ENCODE measurements at places on chromosomes 7 and 10.

- no peak for DNase-seq
- no peak overlapping the region for H3K27ac ChIP-seq
- H3K4me1 ChIP-seq: no peaks in the 10 kb centered on the region
- H3K27me3 ChIP-seq: no peaks in the 10 kb centered on the region
- no peak overlapping the region for H3K4me3 ChIP-seq
Observed at GRCh38 chr10:62512732-62513475, 138.7 kb downstream of the ZNF365 start.

DNA sequence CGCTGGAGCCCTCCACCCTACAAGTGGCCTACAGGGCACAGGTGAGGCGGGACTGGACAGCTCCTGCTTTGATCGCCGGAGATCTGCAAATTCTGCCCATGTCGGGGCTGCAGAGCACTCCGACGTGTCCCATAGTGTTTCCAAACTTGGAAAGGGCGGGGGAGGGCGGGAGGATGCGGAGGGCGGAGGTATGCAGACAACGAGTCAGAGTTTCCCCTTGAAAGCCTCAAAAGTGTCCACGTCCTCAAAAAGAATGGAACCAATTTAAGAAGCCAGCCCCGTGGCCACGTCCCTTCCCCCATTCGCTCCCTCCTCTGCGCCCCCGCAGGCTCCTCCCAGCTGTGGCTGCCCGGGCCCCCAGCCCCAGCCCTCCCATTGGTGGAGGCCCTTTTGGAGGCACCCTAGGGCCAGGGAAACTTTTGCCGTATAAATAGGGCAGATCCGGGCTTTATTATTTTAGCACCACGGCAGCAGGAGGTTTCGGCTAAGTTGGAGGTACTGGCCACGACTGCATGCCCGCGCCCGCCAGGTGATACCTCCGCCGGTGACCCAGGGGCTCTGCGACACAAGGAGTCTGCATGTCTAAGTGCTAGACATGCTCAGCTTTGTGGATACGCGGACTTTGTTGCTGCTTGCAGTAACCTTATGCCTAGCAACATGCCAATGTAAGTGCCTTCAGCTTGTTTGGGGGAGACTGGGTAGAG, at the start of gene COL1A2:
Gene COL1A2, plus strand, starts transcription at position 459 of the 704 bp plus-strand sequence. Its CDS starts 137 bp downstream, at position 596.
- H3K27me3 ChIP-seq: no peaks in the 10 kb centered on the region
- no peak within 1 kb of the TSS for H3K4me3 ChIP-seq
- no peaks in the 10 kb centered on the region for H3K36me3 ChIP-seq
- no peaks in the 10 kb centered on the region for H3K4me1 ChIP-seq
- DNase-seq: peak; percentile 53
- H3K27ac ChIP-seq: no peak within 1 kb of the TSS

GRCh38 chr10:76091926-76092325, 660.5 kb downstream of the LRMDA start:
- no peak for DNase-seq
- H3K36me3 ChIP-seq: no peaks in the 10 kb centered on the region
- H3K4me1 ChIP-seq: no peaks in the 10 kb centered on the region
- no peak overlapping the region for H3K4me3 ChIP-seq
- H3K27ac ChIP-seq: no peak overlapping the region

GRCh38 chr7:81499262-81500116, 270.4 kb downstream of the HGF start:
- peaks cover 5% of the 10 kb centered on the region for H3K4me1 ChIP-seq
- no peak for DNase-seq
- no peak overlapping the region for H3K4me3 ChIP-seq
- no peak overlapping the region for H3K27ac ChIP-seq

DNA sequence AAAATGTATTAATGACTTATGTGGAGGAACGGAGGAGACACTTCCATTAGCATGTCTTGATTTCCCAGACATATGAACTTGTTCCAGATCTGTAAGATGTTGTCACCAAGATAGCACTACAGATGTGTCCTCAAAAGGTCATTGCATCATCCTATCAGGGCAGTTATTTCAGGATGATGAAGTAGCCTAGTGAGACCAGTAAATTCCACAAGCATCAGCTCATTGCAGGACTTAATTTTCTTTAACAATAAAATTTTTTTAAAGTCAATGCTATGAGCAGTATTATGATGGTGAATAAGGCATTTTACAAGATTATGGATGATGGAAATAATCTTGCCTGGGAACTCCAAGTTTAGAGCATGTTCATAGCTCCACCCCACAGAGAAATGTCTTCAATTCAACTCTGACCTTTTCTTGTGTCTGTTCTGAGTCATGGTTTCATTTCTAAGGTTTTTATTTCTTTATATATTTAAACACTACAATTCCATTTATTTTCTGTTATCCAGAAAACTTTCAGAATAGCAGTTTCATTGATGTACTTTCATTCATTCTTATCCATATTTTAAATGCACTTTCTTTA, 1203.3 kb upstream of the CELF2 start:
- peaks cover 6% of the 10 kb centered on the region for H3K4me1 ChIP-seq
- no peak overlapping the region for H3K4me3 ChIP-seq
- H3K27me3 ChIP-seq: no peaks in the 10 kb centered on the region
- no peak for DNase-seq
- no peaks in the 10 kb centered on the region for H3K36me3 ChIP-seq

DNA sequence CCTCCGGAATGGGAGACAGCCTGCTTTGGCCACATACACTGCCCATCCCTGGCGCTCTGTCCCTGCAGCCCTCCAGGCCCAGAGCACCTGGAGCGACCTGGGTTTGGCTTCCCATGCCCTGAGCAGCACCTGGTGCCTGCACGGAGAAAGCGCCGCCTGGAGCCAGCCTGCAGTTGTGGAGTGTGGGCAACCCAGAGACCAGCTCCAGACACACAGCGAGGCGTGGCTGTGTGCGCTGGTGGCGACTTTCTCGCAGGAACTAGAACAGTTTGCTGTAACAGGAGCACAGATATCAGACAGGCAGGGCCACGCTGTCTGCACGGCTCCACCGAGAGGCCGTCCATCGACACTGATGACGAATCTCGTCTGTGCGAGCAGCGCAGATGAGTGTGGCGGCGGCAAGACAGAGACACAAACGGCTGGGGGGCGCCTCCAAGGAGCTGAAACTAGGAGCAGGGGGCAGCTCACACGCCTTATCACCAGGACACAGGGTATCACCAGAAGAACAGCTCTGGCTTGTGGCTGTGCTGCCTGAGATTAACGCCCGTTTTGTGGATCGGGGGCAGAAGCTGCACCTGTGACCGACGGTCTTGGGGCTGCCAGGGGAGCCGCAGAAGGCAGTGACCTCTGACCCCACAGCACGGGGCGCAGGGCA, 275.3 kb downstream of the DNAJB6 start:
- no peak overlapping the region for H3K4me3 ChIP-seq
- no peaks in the 10 kb centered on the region for H3K4me1 ChIP-seq
- no peak for DNase-seq
- peaks cover 13% of the 10 kb centered on the region for H3K27me3 ChIP-seq
- no peak overlapping the region for H3K27ac ChIP-seq
- no peaks in the 10 kb centered on the region for H3K36me3 ChIP-seq

- no peaks in the 10 kb centered on the region for H3K27me3 ChIP-seq
- no peak overlapping the region for H3K27ac ChIP-seq
- no peak overlapping the region for H3K4me3 ChIP-seq
- no peaks in the 10 kb centered on the region for H3K36me3 ChIP-seq
Observed at GRCh38 chr10:115857856-115858255, 415.1 kb downstream of the GFRA1 start.

- H3K36me3 ChIP-seq: no peaks in the 10 kb centered on the region
- H3K4me1 ChIP-seq: no peaks in the 10 kb centered on the region
- H3K27ac ChIP-seq: no peak overlapping the region
- DNase-seq: no peak
- no peak overlapping the region for H3K4me3 ChIP-seq
Observed at GRCh38 chr7:69833964-69834363, 235.7 kb downstream of the AUTS2 start.

DNA sequence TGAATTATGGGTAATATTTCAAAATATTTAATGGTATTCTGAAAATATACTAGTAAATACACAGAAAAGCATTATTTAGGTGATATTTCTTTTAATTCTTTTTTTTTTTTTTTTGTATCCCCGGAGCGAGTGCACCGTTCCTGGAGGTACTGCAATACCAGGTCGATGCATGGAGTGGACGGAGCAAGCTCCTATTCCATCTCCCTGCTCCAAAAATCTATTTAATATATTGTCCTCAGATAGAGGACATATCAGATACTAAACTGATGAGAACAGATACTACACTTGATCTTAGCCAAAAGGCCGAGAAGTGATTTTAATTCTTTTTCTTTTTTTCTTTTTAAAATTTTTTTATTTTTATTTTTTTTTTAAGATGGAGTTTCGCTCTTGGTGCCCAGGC, 10.8 kb downstream of the BTRC start:
- H3K27me3 ChIP-seq: no peaks in the 10 kb centered on the region
- no peak overlapping the region for H3K4me3 ChIP-seq
- H3K4me1 ChIP-seq: peaks cover 12% of the 10 kb centered on the region
- H3K36me3 ChIP-seq: peaks cover 9% of the 10 kb centered on the region

DNA sequence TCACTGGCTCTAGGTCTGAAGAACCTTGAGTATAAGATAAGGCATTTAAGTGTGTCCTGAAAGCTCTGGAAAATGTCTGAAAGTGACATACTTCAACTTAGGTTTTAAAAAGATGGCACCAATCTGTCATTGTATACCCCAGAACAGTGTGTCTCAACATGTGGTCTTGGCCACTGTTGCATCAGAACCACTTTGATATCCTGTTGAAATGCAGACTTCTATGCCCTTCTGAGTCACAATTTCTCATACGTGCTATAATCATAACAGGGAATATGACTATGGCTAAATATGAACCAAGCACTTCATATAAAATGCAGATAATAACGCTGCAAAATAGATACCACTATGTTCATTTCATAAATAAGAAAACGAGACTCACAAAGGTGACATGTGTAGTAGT, 38.0 kb upstream of the GPAM start:
- H3K27me3 ChIP-seq: no peaks in the 10 kb centered on the region
- H3K27ac ChIP-seq: no peak overlapping the region
- no peak for DNase-seq
- H3K36me3 ChIP-seq: no peaks in the 10 kb centered on the region

DNA sequence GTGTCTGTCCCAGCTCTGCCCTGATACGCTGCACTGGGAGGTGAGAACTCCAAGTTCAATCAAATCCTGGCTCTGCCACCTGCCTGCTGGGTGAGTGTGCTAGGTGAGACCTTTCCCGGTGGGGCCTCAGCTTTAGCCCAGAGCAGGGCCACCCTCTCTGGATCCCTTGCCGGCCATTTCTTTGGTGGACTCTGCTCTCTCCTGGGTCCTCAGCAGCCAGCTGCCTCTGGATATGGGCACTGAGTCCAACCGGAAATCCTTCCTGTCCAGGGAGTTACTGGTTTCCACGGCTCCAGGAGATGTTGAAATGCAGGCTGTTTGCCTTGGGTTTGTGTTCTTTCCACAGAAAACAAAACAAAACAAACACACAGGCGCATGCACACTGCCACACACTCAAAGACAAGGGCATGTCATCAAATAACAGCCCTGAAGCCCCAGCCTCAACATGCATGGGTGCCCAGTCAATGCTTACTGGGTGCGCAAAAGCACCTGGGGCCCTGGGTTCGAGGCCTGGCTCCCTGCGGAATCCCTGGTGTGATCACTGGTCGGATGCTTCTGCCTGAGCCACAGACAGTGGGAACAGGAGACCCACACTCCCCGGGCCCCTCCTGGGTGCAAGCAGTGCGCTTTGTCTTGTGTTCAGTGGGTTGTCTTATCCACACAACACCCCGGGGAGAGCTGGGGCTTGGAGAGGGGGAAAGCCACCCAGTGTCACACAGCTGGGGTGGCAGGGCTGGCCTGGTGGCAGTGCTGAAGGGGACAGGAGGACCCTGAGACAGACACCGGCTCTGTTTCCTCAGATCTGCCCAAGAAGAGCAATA, 33.1 kb downstream of the PPIF start:
- no peaks in the 10 kb centered on the region for H3K27me3 ChIP-seq
- H3K27ac ChIP-seq: no peak overlapping the region
- H3K4me1 ChIP-seq: no peaks in the 10 kb centered on the region
- no peaks in the 10 kb centered on the region for H3K36me3 ChIP-seq
- DNase-seq: peak; percentile 28
- H3K4me3 ChIP-seq: no peak overlapping the region

DNA sequence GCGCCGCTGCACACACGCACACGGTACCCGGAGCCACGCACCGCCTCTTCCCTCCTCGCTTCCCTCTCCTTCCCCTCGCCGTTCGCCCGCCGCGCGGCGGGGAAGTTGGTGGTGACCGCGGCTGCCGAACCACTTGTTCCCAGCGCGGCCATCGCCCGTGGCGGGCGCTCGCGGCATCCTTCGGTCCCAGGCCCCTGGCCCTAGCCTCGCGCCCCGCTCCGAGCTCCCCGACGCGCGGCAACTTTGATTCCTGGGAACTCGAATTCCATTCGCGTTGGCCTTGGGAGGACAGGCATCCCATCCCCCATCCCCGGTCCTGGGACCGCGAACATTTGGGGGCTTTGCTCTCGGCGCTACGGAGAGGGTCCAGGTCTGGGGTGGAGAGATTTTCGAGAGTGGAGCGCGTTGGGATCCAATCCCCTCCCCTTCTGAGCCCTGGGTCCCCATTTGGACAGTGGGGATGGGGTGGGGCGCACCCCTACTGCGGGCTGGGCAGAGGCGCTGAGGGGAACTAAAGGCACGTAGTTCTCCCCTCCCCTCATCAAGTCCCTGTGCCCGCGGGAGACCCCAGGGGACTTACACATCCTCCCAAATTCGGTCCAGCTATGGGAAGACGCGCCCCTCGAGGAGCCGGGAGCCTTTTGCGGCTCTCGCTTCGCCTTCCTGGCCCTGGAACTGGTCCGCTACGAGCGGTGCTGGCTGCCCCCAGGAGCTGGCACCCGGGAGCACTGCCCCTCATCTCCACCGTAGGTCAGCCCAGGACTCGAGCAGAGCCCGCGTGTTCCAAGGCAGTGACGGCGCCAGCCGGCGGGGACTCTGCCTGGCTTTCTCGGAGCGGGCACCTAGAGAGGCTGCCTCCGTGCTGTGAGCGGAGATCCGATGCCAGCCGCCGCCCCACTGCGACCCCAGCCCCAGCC, 834 bp downstream of the CDH23 start:
- DNase-seq: no peak
- peaks cover 44% of the 10 kb centered on the region for H3K27me3 ChIP-seq
- no peaks in the 10 kb centered on the region for H3K4me1 ChIP-seq
- peak overlapping the region; percentile 23 for H3K4me3 ChIP-seq

DNA sequence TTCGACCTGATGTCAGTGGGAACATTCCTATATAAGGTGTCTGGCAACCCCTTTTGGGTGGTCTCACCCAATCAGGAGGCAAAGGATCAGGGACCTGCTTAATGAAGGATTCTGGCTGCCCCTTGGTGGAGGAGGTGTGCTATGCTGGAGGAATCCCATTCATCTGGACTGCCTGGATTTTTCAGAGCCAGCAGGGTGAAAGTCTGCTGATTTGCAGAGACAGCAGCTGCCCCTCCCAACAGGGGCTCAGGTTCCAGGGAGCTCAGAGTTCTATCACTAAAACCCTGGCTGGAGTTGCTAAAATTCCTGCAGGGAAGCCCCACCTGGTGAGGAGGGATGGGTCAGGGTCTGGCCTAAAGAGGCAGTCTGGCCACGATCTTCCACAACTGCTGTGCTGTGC, 398.5 kb upstream of the CNTNAP2 start:
- H3K27me3 ChIP-seq: no peaks in the 10 kb centered on the region
- no peaks in the 10 kb centered on the region for H3K4me1 ChIP-seq
- no peaks in the 10 kb centered on the region for H3K36me3 ChIP-seq
- H3K27ac ChIP-seq: no peak overlapping the region

GRCh38 chr7:156979711-156980110, 30.2 kb downstream of the NOM1 start:
- H3K36me3 ChIP-seq: no peaks in the 10 kb centered on the region
- H3K4me3 ChIP-seq: no peak overlapping the region
- H3K27ac ChIP-seq: no peak overlapping the region
- H3K4me1 ChIP-seq: no peaks in the 10 kb centered on the region

Measured in RWPE2 (cell line).